ENCODE measurements at places on chromosomes 11 and 22.

DNA sequence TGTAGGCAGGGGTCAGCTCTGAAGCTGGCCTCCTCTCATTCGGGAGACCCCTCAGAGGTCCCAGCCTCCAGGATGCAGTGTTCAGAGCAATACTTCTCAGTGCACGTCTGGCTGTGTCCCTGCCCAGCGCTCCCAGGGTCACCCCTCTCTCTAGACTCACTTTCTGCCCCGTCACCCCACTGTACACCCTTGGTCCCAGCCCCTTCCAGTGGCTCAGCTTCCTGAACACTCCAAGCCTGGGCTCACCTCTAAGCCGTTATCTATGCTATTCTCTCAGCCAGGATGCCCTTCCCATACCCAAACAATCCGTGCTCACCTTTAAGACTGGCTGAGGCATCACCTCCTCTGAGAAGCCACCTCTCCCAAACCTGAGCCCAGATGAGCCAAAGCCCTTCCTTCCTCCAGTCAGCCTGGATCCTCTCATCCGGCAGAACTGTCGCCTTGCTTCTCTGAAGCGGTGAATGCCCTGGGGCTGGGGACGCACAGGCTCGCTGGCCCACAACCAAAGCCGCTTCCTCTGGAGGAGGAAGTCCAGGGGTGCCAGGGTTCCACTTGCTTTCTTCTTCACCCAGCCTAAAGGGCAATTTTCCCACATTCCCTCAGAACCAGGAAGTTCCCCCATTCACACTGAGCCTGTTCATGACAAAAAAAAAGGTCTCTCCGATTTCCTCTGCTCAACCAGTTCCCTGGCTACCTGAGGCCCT, 13.7 kb upstream of the CDKN1C start:
- no peak for DNase-seq

DNA sequence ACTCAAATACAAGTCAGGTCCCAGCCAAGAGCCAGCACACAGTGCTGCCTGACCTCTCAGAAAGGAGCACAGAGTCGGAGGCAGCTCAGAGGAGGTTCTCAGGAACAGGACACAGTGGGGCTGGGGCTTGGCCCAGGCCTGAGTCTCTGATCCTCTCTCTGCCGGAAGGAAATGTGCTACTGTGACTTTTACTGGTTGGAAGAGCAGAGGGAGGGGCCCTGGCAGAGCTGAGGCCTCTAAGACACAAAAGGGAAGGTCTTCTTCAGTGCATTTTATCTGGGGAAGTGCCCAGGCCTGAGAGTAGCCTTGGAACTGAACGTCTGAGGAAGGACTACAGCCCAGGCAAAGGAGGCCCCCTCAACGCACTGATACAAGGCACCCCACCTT, 16.2 kb upstream of the CASTOR1 start:
- no peak for DNase-seq

- no peak for DNase-seq
These were observed 717.0 kb upstream of the CCDC90B start for GRCh38 chr11:84003181-84003580.

- no peak for DNase-seq
These were observed 52.4 kb downstream of the GRIK4 start for GRCh38 chr11:120563703-120564572.

GRCh38 chr22:38799265-38800002, 5.5 kb upstream of the DNAL4 start:
- no peak for DNase-seq

GRCh38 chr11:65204646-65205601, 23.2 kb downstream of the CAPN1 start:
- peak; percentile 82 for DNase-seq

DNA sequence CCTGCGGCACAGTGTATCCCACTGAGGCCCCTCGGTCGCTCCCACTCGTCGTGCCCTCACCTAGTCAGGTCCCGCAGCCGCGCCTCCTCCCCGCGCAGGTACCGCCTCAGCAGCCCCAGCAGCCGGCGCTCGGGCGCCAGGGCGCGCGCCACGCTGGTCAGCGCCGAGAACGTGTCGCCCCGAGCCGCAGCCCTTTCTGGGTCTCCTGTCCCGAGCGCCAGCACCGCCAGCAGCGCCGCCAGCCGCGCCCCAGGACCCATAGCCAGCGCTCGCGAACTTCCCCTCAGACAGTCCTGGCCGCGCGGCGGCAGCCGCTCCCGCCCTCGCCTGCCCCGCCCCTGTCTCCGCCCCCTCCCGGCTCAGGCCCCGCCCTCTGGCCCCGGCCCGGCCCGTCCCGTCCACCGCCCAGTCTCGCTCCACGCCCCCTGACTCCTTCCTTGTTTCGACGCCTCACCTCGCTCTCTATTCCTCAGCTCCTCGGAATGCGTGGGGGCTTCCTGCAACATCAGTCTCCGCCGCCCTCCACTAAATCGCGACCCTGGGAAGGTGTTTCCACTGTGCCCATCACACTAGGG, at the start of gene P4HA3:
TSS of gene P4HA3 (minus strand) at position 289 of the 575 bp plus-strand sequence. CDS start at position 260, 29 bp downstream.
- DNase-seq, result peak; percentile 89

GRCh38 chr11:17989306-17989705, 23.5 kb downstream of the SERGEF start:
- no peak for DNase-seq

GRCh38 chr11:85758480-85759039, 52.4 kb downstream of the SYTL2 start:
- no peak for DNase-seq

- no peak for DNase-seq
These were observed 41.8 kb downstream of the MACROD1 start for GRCh38 chr11:64124147-64124546.

GRCh38 chr11:921921-922678, 3.6 kb upstream of the AP2A2 start:
- DNase-seq, result no peak

- peak; percentile 52 for DNase-seq
These were observed 85.2 kb downstream of the BUD13 start for GRCh38 chr11:116687458-116688201.

GRCh38 chr11:119728211-119728626, 781 bp downstream of the NECTIN1 start:
- DNase-seq, result peak; percentile 20

DNA sequence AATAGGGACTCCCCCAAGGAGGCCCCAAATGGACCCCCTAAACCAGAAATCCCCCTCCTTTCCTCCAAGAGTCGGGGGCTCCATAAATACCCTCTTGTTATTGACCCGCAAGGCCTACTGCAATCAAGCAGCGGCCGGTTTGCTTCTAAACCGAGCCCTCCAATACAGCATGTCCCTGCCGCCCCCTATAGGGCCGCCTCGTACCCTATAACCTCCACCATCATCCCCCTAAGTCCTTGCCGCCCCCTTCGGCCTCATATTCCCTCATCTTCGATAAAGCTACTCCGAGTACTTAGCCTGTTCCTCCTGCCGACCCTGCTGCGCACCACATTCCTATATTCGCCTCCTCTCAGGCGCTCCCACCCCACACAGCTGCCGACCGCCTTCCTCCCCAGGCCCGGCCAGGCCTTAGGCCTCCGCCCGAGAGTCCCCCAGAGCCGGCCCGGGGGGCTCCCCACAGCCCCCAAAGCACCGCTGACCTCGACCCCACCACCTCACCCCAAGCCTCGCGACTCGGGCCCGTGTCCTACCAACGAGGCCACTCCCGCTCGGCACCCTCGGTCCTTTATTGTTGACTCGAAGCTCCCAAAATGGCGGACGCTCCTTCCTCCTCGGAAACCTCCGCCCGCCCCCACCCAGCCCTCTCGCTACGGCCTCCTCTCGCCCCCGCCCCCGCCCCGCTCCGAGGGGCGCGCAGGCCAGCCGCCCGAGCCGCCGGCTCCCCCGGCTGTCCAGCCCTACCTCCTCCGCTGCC, 430 bp downstream of the DDX6 start:
- DNase-seq, result peak; percentile 41

DNA sequence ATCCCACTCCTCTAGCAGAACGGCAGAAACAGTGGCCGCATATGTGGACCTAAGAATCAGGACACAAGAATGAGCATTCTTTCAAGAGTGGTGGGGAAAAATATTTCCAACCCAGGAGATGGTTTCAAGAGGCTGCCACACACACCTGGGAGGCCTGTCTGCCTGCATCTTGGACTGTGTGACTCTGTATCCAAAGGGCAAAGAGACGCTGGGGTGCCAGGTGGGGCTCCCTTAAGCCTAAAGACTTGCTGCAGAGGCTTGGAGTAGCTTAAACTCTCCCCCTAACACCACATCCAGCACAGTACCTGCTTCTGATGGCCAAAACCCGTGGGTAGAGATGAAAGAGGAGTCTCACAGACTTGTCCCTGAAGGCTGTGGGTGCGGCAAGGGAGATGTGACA, 3.5 kb downstream of the CXCR5 start:
- DNase-seq, result no peak

DNA sequence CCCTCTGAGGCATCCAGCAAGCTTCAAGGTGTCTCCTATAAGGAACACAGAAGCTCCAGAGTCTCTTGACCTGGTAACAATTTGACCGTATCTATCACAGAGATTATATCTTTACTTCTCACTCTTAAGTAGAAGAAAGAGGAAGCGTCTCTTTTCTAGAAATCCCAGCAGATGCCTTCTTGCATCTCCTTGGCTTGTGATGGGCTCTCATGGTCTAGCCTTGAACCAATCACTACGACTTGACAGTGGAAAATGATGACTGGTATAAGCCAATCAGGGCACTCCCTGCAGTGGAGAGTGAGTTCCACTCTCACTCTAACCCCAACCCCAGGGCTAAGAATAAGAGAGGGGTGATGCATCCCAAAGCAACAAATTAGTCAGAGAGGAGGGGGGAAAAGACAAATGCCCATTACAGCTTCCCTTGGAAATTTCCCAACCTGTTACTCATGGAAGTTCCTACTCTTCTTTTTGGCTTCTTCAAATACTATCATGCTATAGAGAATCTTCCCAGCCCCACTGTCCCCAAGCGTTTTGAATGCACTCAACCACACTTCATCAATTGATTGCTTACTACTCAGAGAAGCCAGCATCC, 293.5 kb downstream of the MN1 start:
- DNase-seq, result no peak

DNA sequence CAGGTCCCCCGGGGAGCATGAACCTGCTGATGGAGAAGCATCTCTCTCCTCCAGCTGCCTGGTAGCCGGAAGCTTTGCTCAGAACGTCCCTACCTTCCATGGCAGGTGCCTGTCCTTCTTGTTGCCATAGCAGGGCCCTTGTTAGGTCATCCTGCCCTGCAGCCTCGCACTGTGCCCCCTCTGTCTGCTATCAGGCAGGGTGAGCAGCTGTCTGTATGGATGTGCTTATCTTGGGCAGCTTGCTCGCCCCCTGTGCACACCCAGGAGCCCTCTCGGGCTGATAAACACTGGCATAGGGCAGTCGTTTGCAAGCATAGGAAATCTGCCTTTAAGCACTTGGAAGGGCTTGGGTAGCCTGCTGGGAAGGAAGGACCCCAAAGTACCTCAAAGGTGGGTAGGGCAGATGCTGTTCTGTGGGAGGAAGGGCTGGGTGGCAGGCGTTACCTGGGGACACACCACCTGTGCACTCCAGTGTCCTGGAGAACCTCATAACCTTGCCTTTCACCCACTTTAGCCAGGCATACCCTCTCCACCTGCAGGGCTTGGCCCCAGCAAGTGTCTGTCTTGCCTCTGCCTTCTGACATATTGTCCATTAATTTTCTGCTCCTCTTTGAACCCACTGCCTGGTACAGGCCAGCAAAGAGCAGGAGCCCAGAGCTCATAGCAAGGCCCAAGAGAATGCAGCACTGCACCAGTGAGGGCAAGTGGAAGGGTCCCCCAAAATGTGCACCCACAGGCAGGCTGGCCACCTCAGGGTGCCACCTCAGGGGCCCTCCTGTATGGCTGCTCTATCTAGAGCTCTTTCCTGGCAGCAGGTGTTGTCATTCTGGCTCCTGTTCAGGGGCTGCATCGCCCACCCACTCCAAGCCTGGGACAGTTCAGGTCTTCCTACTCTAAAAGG, 8.0 kb upstream of the COMT start:
- DNase-seq, result no peak

DNA sequence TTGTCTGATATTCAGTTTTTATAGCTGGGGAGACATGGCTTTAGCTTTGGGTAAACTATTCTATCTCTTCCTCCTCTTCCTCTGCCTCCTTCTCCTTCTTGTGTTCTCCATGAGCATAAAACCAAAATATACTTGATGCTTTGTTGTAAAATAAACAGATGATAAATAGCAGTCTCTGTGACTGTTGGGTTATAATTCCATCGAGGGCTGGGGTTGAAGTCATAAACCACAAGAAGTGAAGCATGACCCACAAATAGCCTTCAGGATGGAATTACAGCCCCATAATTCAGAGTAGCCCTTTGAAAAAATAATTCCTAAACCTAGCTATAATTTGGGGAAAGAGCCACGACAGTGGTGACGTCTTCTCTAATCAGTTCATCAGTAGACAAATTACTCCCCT, 177.7 kb downstream of the SNX19 start:
- no peak for DNase-seq

- DNase-seq, result peak; percentile 45
These were observed 663 bp downstream of the MYH9 start for GRCh38 chr22:36386900-36387708.

DNA sequence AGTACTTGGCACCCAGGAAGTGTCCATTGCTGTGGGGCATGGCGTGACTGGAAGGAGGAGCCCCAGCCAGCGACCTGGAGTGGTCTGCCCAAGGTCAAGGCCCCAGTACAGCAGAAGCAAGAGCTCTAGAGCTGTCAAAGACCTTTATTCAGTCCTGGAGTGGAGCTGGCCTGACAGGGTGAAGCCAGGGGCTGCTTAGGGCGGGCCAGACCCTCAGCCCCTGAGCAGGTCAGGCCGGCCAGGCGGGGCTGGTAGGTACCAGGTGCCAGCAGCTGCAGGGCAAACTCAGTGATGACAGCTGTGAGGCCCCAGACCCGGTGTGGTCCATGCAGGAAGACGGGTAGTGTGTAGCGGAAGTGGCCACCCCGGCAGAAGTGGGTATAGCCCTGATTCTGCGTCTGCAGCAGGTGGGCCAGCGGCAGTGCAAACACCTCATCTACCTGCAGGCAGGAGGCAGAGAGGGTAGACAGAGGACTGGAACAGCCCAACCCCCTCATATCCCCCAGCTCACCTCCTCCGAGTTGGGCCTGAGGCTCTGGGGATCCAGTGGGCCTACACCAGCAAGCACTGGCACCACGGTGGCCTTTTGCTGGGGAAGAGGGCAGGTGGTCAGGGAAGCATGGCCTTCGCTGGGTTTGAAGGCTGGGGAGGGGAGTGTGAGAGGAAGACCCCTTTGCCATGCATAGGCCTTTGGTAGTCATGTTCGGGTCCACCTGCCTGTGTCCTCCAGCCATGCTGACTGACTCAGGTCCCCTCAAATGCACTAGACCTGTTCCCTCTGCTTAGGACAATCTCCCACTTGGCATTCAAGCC, 1.7 kb downstream of the NUDT8 start:
- DNase-seq, result no peak
